ENCODE measurements at places on chromosomes 2 and 18. TPM values are rescaled to one million over a fixed set of nuclear protein-coding genes. Genes with fewer than 3 reads are reported as not detected.

DNA sequence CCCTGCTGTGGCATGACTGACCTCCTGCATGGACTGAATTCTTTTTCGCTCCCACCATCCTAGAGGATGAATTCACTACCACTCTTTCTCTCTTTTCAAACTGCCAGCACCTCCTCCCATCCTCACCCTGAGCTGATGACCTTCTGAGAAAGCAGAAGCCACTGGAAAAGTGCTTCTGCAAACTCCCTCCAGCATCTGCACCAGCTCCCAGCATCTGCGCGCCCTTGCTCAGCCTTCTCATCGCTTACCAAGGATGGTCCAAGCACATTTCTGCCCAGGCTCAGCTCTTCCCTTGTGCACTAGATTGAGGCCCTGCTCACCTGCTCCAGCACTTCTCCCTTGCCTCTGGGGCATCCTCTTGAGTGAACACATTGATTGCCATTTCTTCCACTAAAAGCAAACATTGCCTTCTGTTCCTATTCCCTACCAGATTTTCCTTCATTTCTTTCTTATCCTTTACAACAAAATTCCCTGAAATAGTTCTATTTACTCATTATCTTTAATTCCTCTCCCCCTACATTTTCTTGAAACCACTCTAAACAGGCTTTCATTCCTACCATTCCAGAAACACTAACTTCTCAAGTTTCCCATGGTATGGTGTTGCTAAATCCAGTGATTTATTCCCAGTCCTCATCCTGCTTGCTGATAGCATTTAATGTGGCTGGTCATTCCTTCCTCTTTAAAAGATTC, 42.7 kb upstream of the IL1RL1 start:
- DNase-seq, result no peak

GRCh38 chr2:11315074-11315705, 29.2 kb downstream of the ROCK2 start:
- DNase-seq, result no peak

LPIN2 gene
- polyA plus RNA-seq, result 42.5 TPM

TUBA3E gene
- not detected for polyA plus RNA-seq

PLGLB1 gene
- 14.2 TPM for polyA plus RNA-seq

NGEF gene
- polyA plus RNA-seq, result 2.5 TPM

- DNase-seq, result peak; percentile 33
Observed at GRCh38 chr2:156892467-156893281, 364.8 kb upstream of the GALNT5 start.

DNA sequence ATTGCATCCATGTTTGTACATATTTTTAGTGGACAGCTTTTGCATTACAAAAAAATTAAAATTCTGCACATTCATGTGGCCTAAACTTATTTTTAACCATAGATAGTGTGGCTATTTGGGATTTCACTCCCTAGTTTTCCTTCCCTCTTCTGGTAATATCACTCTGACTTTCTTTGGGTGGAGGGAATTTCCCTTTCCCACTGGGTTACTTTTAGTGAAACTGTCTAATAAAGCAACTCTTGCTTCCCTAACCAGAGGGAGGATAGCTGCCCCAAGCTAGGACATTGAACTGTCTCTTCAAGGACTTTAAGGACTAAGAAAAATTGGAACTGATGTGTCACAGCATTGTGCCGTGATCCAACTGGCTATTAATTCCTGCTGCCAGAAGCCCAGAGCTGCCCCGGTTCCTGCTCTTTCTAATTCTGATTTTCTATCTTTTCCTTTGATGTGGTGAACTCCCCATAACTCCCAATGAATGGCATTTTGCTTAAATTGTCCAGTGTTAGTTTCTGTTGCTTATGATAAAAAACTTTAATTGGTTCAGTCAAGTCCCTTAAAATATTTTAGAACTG, 20.0 kb upstream of the EFR3B start:
- no peak for DNase-seq

DNA sequence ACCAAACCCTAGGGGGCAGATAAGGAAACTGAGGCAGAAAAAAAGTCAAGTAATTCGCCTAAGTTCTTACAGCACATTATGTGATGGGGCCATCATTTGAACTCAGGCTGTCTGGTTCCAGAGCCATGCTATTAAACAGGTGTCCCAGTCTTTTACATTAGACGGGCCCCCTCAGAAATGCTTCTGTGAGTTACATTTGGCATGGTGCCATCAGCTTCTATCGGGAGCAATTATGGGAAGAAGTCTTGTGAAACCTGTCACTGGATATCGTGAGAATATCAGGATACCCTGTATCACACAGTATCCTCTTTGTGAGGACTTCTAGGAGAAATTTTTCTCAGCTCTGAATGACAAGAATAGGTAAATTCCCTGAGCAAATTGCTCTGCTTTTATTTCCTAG, 143.7 kb upstream of the NOSTRIN start:
- DNase-seq, result no peak

GRCh38 chr18:48902023-48902855, 48.5 kb downstream of the SMAD7 start:
- DNase-seq, result peak; percentile 82

DNA sequence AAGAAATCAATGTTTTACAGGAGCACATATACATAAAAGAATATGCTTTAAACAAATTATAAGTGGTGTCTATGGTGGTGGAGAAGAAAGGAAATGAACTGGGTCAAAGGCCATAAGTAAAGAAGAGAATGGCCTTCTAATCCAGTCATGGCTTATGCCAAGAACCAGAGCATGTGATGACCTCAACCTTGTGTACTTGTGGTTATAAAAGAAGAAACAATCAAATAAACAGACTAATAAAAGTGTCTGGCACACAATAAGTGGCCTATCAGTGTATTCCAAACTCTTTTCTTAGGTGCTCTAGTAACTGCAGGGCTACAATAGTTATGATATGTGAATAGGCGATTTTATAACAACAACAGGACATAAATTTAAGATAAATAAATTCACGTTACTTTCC, 2.6 kb downstream of the SERPINB11 start:
- no peak for DNase-seq

- no peak for DNase-seq
Observed at GRCh38 chr18:63505566-63506335, 29.0 kb downstream of the SERPINB5 start.

CLEC4F gene
- not detected for polyA plus RNA-seq

- no peak for DNase-seq
Observed at GRCh38 chr18:1422634-1423033, 518.0 kb downstream of the ADCYAP1 start.

- no peak for DNase-seq
Observed at GRCh38 chr2:240397542-240397916, 37.9 kb upstream of the GPC1 start.

CGREF1 gene
- polyA plus RNA-seq, result 7.5 TPM

DNA sequence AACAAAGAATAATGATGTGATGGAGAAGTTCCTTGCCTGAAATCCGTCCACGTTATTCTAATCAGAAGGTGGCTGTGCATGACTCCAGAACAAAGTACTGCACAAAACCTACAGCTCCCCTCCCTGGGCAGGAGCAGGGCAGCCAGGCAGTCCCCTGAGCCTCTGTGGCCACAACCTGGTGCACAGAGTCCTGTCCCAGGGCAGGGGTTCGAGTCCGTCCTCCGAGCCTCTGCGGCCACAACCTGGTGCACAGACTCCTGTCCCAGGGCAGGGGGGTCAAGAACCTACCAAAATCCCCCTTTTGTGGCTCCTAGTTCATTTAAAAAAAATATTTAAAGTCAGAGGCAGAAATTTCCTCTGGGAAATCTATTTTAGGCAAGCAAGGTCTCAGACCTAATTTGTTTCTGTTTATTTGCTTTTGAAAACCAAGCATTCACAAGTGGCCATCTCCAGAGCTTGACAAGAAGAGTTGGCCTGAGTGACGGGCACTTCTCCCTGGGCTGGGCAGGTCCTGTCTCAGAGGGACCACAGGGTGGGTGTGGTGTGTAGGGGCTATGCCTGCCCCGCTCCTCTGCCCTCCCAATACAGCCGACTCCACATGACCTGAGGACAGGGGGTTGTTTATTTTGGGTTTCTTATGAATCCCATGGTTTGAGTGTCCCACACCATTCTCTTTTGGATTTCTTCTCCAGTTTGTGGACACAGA, 255.9 kb upstream of the PXDN start:
- DNase-seq, result no peak

- DNase-seq, result no peak
Observed at GRCh38 chr18:70219688-70220087, 14.2 kb upstream of the RTTN start.

DNA sequence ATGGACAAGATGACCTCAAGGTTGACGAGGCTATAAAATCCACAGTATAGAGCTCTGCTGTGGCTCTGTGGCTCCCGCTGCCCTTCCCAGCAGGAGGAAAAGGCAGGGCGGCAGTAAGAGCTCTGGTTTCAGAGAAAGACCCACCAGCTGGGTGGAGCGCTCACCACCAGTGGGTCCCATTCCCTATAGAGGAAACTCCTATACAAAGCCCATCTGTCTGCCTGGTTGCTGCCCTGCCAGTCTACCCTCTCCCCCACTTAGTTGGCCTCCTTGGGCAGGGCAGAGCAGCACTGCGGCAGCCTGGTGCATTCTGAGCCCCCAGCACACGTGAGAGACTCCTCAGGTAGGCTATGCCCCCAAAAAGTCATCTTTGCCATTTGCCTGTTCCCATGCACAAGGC, 26.5 kb downstream of the TNS1 start:
- DNase-seq, result no peak

DNA sequence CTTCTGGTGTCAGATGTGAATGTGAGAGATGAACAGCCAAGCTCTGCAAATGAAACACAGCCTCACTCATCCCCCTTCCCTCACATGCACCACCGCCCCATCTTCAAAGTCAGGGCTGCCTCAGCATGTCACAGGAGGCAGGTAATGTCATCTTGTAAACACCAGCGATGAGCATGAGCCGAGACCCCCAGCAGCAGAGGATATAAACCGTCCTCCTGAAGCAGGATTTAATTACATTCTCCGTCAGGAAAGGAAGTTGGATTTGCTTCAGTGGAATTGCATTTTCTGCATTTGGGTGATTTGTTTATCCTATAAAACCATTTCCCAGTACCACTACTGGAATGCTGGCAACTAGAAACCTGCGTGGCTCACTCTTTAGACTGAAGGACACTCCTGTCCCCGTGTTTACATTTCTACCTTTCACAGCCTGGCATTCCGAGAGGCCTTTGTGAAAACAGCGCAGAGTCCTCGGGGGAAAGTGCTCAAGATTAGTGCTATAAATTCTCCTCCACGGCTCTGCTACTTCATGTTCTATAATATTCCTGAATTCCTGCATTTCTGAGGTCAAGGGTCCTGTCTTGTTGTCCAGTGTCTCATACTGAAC, 619.2 kb downstream of the IRS1 start:
- no peak for DNase-seq

DNA sequence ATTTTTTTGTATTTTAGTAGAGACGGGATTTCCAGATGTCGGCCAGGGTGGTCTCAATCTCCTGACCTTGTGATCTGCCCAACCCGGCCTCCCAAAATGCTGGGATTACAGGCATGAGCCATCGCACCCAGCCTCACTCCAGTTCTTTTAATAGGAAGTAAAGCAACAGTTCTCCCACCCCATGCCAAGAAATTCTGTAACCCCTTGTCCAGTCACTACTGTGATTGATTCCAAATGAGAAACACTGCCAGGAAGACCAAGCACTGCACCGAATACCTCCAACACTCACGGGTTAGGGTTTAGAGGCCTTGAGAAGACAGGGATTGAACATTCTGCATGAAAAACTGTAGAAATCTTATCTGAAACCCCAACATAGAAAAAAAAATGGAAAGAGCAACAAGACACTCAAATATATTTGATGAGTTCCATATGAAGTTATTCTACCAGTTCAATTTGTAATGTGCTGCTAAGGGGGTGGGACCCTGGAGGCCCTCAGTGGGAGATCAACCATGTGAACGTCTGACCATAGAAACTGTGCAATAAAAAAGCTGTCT, 48.2 kb upstream of the BIN1 start:
- no peak for DNase-seq

DNA sequence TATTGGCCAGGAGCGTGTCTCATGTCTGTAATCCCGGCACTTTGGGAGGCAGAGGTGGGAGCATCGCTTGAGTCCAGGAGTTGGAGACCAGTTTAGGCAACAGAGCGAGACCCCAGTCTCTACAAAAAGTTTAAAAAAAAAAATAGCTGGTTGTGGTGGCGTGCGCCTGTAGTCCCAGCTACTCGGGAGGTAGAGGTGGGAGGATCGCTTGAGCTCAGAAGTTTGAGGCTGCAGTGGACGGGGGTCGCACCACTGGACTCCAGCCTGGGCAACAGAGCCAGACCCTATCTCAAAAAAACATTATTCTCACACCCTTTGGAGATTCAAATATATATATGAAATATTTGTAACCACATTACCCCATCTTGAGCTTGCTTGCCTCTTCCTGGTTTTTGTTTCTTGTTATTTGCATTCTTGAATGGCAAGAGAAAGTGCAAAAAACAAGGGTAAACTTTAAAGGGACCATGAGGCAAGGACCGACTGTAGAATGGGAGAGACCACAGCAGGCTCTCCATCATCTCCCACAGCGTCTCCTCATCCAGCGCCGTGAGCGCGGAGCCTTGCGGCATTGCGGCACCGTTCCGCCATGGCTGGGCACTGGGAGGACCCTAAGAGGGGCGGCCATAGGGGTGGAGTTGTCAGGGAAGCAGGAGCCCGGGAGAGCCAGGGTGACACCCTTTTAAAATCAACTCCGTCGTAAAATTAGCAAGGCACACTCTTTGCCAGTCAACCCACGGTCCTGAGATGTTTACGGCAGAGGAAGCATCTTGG, 1.4 kb downstream of the ELP2 start:
- DNase-seq, result no peak

GRCh38 chr2:178066890-178067669, 5.5 kb downstream of the PDE11A start:
- no peak for DNase-seq

DNA sequence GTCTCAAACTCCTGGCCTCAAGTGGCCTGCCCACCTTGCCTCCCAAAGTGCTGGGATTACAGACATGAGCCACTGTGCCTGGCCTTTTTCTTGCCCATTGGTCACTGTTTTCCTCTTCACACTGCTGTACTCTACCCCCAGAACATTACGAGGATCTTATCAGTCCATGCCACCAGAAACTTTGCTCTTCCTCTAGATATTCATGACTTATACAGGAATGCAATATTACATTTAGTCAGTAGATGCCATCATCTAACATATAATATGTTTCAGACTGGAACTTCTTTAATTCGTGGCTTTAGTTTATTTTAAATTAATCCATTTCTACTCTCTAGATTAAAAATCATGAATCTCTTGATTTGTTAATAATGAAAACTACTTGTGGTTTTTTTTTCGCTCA, 135.5 kb downstream of the COMMD1 start:
- no peak for DNase-seq

DNA sequence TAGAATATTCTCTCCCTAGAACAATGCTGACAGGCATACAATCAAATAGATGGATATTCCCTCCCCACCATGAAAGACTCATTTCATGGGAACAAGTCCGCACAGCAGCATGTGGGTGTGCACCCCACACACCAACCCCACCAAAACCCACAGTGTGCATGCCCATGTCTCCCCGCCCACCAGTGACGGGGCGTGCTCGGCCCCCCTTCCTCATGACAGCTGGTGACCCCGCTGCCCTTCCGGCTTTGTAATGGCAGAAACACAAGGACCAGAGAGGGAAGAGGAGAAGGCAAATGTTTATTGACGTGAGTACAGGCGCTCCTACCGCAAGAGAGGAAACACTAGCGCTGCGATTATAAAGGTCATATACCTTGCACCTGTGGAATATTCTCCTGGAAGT, 30.8 kb upstream of the ODC1 start:
- no peak for DNase-seq

- no peak for DNase-seq
Observed at GRCh38 chr2:107588181-107588580, 238.5 kb upstream of the RGPD4 start.

GRCh38 chr2:153386481-153386897, 92.1 kb downstream of the RPRM start:
- no peak for DNase-seq

Measured in right renal pelvis (tissue), 4 donors.